ENCODE measurements at places on chromosomes 12 and 14.

DNA sequence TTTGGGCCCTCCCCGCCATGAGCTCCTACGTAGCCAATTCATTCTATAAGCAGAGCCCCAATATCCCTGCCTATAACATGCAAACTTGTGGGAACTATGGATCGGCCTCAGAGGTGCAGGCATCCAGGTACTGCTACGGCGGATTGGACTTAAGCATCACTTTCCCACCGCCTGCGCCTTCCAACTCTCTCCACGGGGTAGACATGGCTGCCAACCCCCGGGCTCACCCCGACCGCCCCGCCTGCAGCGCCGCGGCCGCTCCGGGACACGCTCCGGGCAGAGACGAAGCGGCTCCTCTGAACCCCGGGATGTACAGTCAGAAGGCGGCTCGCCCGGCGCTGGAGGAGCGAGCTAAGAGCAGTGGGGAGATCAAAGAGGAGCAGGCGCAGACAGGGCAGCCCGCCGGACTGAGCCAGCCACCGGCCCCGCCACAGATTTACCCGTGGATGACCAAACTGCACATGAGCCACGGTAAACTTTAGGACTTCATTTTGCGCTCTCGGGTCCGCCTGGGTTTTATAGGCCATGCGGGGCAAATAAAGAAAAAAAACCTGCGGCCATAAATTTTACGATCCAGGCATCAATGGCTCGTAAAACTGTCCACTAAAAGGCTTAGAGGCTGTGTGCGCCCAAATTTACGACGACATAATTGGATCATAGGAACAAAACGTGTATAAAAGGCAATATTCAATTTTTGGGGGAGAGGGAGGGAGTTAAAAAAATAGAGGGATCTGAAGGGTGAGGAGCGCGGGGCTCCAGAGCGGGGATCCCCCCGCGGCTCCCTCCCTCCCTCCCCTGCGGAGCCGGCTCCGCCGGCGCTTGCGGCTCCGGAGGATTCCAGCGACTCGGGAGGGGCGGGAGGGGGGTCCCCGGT is 493 bp downstream of the HOXC5 start:
- no peak for DNase-seq

DNA sequence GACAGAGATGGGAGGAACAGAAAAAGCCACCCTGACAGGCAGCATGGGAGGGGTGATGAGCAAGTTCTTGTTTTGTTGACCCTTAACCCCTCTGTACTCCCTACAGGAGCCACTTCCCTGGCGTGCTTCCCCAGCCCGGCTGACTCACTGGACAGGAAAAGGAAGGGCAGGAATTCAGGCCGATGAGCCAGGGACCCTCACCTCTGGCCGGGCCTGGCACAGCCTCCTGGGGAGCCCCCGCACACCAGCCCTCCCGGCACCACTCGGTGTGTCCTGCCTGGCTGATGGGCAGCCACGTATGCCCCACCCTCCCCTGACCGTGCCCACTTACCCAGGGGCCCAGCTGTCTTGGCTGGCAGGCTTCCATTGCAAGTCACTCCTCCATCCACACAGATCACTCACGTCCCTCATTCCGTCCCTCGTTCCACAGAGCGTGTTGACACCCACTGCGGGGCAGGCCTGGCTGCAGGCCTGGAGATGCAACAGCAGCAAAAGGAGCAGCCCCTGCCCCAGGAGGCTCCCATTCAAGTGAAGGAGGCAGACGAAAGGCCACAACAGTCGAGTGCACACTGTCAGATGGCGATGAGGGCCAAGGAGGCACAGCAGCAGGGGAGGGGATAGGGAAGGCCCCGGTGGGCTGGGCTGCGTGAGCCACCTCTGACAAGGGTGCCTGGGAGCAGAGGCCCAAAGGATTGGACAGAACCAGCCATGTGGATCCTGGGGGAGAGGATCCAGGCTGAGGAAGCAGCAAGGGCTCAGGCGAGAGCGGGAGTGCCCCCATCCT is 19.7 kb upstream of the CD9 start:
- no peak for DNase-seq

GRCh38 chr12:51536159-51536558 is 54.9 kb upstream of the SCN8A start:
- no peak for DNase-seq

DNA sequence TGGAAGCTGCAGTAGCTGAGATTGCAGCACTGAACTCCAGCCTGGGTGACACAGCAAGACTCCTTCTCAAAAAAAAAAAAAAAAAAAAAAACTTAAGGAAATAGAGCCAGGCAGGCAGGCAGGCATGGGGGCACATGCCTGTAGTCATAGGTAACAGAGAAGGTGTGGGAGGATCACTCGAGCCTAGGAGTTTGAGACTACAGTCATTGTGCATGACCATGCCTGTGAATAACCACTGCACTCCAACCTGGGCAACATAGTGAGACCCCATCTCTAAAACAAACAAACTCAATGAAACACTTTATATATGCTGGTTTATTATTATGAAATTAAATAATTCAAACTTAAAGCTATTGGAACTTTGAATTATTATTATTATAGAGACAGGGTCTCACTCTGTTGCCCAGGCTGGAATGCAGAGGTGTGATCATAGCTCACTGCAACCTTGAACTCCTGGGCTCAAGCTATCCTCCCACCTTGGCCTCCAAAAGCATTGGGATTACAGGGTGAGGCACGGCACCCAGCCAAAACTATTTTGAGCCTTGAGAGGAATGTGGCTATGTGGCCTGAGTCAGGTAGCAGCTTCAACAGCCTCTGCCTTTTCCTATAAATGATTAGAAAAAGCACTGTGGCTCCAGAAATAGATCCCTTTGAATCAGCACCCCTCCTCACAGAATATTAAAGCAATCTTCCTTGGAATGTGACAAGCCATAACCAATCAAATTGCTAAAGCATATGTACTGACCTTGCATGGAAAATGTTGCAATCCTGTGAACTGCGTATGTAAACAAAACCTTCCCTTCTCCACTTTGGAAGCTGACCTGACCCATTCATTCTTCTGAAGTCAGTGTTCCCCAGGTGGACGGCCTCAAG is 34.7 kb upstream of the YY1 start:
- no peak for DNase-seq

Data from stimulated activated CD4-positive, alpha-beta T cell treated with anti-CD3 and anti-CD28 coated beads, Interleukin-12 subunit alpha, Interleukin-12 subunit beta, amount 100 ng/mL, for 48 hours (primary cell).